Left ventricle myocardium inferior (tissue), 1 donor: ENCODE measurements at places on chromosomes 5 and 9. TPM values are rescaled to one million over a fixed set of nuclear protein-coding genes. Genes with fewer than 3 reads are reported as not detected.

CTXN3 gene
- total RNA-seq = not detected

EIF4E1B gene
- not detected for total RNA-seq

ORM1 gene
- total RNA-seq = not detected

- DNase-seq = no peak
These were observed 1.9 kb upstream of the DCAF10 start for GRCh38 chr9:37798677-37799076.

DNA sequence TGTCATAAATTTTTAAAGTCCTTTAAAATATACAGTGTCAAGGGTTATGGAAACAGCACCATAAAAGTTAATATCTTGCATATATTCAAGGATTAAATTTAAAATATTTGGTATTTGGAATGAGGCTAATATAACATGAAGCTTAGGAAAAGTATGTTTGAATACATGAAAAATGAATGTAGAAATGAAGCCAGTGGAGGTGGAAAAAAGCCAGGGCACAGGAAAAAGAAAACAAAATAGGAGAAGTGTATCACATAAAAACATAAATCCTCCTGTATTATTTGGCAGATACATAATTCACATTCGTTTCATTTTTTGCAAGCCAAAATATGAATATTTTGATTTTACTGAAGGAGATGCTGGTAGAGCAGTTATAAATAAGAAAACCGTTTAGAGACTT is 587.0 kb upstream of the ZNF608 start:
- DNase-seq = no peak

DNA sequence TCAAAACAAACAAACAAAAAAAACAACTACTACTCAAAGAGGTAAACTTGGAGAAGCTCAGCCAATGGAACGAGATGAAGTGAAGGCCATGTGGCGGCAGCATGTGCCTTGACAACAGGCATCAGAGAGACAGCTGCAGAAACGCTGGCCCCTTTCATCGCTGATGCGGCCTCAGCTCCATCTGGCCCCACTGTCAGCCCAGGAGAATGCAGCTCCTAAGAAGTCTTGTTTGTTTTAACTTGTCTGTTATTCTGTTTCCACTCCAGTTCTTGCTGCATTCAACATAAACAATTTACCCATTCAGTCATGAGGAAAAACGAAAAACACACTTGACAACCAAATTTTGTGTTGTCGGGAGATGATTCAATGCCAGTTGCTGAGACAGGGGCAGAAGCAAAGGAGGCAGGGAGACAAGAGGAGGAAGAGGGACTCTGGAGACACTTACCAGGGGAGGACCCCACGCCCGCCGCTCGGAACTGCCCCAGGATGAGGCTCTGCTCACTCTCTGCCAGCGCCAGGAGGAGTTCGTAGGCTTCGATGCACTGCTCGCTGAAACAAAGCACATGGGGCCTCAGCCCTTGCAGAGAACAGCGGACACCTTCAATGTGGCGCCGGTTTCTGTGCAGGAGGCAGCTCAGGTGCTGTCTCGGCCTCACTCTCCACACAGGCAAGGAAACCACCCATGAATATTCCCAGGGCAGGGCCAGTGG is 91.2 kb downstream of the DCP2 start:
- no peak for DNase-seq

DNA sequence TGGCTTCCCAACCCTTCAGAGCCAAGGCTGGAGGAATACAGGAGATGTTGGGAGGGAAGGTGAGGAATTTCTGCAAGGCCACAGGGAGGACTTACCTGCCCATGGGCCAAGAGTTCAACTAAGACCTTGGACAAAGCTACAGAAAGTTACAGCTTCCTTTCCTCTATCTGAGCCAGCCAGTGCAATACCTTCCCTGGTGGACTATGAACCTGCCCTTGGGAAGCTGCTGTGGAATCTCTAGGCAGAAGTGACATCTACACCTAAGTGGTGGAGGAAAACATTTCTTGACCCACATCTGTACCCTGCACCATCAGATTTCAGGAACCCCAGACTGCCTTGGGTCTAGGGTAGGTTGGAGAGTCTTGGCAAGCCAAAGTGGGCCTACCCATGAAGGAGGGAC is 6.7 kb upstream of the SKP1 start:
- DNase-seq = no peak

DNA sequence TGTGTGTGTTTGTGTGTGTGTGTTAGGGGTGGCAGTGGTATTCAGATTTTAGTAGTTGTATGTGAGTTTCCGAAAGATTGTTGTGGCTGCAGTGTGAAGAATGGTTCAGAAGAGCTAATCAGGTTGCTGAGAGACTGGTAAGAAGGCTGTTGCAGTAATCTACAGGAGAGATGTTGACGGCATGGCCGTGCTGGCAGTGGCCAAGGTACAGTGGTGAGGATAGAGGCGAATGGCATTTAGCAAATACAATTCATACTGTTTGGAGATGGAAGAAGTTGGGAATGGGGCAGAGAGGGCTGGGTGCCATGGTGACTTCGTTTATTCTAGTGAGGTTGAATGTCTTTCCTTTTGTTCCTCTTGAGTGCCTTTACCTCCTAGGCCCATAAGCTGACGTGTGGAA is 77.5 kb upstream of the SPATA31D4 start:
- no peak for DNase-seq

- no peak for DNase-seq
These were observed 19.4 kb downstream of the ERGIC1 start for GRCh38 chr5:172853355-172853975.

DNA sequence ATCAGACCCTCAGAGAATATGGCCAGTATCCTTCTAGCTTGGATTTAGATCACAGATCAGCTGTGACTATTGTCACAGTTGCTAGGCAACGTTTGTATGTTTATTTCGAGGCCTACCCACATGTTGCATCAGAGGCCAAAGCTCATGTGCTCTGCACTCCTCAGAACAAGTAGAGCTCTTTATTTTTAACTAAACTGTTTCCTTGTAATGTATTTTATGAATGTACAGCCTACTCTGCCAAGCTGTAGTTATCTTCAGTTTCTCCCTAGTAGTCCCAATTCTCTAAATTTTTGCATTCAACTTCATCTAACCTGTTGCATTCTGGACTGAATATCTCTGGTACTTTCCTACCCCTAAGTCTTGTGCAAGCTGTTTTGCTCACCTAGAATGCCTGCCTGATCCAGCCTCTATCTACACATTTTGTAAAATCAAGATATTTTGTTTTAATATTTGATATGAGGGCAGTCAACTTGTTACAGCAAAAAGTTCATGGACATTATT is 52.8 kb downstream of the CAST start:
- no peak for DNase-seq

- no peak for DNase-seq
These were observed 79.1 kb downstream of the AOPEP start for GRCh38 chr9:94805585-94805984.

DNA sequence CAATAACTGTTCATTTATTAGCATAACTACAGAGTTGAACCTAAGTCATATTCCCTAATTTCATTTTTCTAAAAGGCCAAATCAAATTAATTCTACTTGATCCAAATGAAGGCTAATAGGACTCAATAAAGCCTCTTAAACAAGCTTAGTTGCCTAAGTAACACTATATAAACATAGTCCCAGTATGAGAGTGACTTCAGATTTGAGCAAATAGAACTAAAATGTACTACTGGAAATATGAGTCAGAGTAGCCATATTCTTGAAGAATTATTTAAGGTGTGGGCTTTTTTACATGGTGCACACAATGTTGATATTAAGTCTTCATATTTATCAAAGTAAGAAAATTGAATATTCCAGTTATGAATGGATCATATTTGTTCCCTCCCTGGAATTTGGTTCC is 872.3 kb downstream of the MAT2B start:
- DNase-seq = no peak

GRCh38 chr5:16135506-16135905 is 44.1 kb downstream of the MARCHF11 start:
- no peak for DNase-seq

- no peak for DNase-seq
These were observed 451.3 kb downstream of the SEMA5A start for GRCh38 chr5:9094582-9094981.

- DNase-seq = no peak
These were observed 32.1 kb downstream of the PRUNE2 start for GRCh38 chr9:76873821-76874220.
